ENCODE measurements at places on chromosomes 2 and 18.
A peak's percentile ranks its signal among the peaks of the same experiment; 100 is the strongest.

- no peak for DNase-seq
Measured at GRCh38 chr2:88355486-88355885, 97.0 kb downstream of the FOXI3 start.

GRCh38 chr18:26637324-26637723 is 89.0 kb upstream of the KCTD1 start:
- no peak for DNase-seq

DNA sequence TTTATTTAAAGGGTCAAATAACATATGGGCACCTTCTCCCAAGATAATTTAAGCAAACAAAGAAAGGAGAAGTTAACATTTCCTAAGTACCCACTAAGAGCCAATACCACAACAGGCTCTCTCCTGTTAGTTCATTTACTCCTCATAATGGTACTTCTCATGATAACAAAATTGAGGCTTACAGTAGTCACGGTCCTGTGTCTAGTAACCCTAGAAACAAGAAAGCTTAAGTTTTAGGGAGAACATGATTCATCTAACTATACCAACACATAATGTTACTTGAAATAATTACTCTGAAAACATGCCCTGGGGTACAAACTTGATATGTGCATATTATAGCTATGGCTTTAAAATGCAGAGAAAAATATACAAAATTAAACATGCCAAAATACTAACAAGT is 19.8 kb downstream of the IWS1 start:
- DNase-seq: no peak

DNA sequence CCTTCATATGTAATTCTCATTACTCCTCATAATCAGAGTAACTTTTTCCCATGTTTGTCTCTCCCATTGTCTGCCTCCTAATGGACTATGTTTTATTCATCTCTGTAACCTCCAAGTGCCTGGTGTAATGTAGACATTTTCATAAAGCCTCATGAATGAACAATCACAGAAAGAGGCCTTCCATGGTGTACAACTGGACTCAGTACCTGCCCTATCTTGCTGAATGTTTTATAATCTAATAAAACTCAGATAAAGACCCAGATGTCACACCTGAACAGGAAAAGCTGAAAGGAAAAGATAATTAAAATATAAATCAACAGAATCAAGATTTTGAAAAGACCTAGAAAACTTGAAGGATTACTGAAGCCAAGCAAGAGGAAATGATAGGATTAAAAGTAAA is 36.7 kb downstream of the RAB1A start:
- no peak for DNase-seq

DNA sequence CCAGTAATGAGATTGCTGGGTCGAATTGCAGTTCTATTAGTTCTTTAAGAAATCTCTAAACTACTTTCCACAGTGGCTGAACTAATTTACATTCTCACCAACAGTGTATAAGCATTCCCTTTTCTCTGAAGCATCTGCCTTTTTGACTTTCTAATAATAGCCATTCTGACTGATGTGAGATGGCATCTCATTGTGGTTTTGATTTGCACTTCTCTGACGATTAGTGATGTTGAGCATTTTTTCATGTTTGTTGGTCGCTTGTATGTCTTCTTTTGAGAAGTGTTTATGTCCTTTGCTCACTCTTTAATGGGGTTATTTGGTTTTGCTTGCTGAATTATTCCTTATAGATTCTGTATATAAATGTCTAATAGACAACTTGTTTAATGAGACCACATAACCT is 69.6 kb upstream of the UGP2 start:
- DNase-seq: no peak

DNA sequence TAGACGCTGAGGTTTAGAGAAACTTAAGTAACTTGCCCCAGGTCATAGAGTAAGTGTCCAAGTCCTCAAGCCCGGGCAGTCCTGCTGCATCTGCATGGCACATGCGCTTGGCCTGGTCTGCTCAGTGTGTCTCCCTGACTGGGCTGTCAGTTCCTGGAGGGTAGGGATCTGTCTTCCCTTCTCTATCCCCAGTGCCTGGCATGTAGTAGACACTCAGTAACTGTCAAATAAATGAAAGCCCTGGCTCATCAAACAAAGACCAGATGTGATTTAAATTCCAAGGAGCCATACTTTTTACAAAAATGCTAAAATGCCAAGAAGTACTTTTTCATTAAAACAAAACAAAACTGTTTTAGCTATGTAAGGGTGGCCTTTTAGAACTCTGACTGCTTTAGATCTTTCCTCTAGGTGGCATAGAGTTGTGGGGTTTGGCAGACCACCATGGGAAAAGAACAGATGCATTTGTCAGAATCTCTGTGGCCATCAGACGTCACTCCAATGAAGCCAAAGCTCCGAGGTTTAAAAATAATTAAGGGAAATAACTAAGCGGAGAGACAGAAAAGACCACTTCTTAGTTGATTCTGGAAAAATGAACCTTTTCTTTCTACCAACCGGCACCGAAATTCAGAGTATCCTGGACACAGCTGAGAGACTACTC is 34.0 kb downstream of the EPAS1 start:
- DNase-seq: peak; percentile 48

DNA sequence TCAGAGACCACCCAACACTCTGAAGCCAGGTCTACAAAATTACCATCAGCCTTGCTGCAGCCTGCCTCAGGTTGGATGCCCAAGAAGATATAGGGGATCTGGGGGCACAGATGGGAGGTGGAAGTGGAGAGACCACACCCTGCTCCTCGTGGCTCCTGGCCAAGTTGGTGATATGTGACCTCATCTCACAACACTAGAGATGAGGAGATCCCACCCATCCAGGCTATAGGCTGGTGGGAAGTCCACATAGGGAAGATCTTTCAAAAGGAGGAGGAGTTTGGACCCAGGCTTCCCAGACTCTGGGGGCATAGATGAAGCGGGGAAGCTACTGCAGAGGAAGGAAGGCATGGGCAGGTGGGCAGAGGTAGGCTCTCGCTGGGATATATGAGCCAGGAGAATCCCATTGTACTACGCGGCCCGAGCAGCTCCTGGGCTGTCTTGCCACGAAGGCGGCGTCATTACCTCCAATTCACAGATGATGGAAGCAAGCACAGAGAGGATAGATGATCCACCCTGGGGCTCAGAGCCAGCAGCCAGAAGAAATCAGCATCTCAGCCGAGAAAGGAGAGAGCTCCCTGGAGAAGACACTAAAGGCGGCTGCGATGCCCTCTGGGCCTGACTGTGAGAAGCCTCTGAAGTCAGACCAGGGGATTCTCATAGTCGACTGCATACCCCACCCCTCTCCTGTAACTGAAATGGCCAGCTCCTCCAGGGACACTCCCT is 96.0 kb downstream of the RHOB start:
- DNase-seq: peak; percentile 80

DNA sequence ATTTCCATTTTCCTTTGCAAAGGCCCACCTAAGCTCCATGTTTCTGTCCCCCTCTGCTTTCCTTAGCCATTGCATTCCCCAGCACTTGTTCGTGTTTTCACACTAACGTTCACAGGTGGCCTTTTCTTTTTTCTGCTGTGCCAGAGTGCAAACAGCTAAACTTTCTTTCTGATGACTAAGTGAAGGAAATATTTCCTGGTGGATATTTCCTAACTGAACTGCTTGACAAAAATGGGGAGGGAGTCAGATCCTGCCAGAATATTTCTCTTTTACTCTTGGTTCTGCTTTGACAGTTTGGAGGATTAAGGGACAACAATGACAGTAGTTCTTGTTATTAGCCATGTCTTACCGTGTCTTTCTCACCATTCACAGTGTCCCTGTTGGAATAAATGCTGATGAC is 344.0 kb downstream of the ARHGAP15 start:
- peak; percentile 82 for DNase-seq

DNA sequence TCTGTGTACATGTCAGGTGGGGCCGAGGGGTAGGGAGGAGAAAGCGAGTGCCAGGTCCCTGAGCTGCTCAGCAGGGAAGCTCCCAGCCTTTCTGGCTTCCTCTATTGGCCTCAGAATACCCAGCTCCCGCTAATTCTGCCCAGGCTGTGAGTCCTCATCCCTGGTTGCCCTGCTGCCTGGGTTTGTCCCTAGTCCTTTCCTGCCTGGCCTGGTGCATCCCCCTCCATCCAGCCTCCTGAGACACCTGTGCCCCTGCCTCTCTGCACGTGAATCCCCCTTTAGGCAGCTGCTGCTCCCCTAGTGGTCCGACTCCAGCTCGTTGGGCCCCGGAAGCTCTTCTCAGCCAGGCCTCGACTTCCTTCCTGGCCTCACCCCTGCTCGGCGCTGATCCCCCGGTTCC is 54.6 kb downstream of the INHBB start:
- DNase-seq: no peak

DNA sequence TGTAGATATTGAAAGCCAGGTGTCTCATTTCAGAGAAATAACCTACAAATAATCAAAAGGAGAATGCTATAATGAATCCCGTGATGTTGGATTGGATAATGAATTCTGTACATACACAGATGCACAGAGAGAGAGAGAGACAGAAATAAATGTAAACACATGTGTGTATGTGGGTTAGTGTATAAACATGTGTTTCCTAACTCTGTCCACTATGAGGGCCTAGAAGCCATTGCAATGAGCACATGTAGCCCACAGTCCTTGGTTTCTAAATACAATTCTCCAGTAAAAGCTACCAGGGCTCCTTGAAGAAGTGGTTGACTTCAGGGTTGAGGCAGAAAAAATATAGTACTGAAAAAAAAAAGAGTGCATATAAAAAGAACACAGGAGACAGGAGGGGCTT is 109.5 kb downstream of the INHBB start:
- no peak for DNase-seq

DNA sequence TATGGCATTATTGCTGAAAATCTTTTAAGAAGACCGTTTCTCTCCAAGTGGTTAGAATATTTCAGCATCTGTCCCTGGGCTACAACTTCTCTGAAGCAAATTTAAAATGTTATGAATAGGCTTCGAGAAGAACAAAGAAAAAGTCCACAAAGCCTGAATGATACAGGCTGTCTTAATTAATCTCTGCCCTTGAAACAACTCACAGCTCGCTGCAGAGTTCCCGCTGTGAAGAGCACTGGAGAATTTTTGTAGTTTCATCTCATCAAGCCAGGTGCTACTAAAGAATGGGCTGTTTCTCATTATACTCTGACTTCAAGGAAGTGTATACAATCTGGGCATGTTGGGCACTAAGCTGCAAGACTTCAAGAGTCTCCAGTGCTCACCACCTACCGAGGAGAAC is 67.6 kb downstream of the LAMA1 start:
- no peak for DNase-seq

DNA sequence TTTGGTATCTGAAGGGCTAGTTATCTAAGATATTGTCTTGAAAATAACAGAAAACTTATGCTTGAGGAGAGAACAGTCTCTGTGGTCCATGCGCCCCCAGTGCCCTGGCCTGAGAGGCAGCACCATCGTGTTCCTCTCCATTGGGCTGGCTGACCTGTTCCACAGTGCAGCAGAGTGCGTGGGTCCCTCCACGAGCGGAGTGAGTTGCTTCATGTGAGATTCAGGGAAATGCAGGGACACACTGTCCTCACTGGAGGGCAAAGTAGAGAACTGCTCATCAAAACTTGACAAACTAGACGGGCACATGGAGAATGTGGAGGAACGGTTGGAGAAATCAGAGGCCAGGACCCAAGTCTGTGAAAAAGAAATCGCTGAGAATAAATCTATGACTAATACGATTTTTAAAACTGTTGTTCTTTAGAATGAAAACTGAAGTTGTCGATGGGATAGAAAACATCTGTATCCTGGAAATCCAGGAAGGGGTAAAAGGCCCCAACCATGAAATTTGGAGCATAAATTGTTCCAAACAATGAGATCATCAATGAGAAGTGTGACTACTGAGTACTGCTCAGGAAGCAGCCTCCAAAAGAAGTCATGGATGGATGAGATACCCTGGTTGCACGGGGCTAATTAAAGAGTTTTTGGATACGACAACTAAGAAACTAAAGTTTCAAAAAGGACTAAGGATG is 58.1 kb downstream of the REV1 start:
- no peak for DNase-seq

GRCh38 chr2:105546628-105546974 is 147.8 kb upstream of the FHL2 start:
- DNase-seq: no peak

GRCh38 chr2:14355102-14355501 is 277.4 kb upstream of the LRATD1 start:
- DNase-seq: no peak
